ENCODE measurements at places on chromosomes 3 and 15.

- peaks cover 37% of the 10 kb centered on the region for H3K27me3 ChIP-seq
- no peak for DNase-seq
- H3K36me3 ChIP-seq = no peaks in the 10 kb centered on the region
These were observed 35.3 kb upstream of the PGPEP1L start for GRCh38 chr15:99042892-99043291.

DNA sequence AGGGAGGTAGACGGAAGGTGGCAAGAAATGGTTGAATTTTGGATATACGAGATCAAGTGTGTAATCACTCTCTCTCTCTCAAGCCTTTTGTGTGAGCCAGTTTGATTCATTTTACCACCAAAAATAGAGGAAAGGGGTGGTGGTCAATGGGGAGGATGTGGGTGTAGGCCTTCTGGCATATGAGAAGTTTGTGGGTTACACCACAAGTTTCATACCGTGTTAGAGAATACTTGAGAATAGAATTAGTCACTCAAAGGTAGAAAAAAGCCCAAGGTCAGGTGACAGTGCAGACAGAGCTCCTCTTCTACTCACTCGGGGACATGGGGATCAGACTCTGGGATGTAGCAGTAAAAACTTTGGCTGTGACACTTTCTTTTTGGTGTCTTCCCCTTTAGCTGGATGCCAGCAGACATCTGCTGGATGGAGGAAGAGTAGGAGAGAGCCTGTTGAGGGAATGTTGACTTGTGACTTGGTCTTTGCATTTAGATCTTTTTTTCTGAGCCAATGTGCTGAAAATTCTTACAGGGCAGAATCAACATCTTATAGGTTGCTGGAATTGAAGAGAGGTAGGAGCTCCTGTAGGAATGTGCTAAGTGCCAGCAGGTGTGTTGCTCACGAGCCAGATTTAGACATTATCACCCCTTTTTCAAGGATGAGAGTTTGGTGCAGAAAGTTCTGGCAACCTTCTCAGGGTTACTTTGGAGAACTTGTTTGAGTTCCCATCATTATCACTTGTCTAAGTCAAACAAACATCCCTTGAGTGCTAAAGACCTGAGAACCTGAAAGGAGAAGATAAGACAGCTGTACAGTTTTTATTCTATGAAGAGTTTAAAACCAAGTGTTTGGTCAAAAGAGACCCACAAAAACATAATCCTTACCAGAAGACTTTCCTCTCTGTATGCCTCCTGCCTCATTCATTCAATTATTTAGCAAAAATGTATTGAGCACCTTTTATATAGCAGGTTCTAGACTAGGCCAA lies 43.9 kb upstream of the RYK start:
- H3K27me3 ChIP-seq = peaks cover 26% of the 10 kb centered on the region
- DNase-seq = peak; percentile 66
- no peak overlapping the region for H3K4me3 ChIP-seq
- H3K36me3 ChIP-seq = no peaks in the 10 kb centered on the region
- H3K4me1 ChIP-seq = no peaks in the 10 kb centered on the region

GRCh38 chr3:126401611-126402160 lies 7.0 kb downstream of the CFAP100 start:
- H3K27me3 ChIP-seq = peaks cover 29% of the 10 kb centered on the region
- no peak overlapping the region for H3K4me3 ChIP-seq
- H3K27ac ChIP-seq = no peak overlapping the region
- no peak for DNase-seq
- H3K4me1 ChIP-seq = peaks cover 12% of the 10 kb centered on the region
- peaks cover 2% of the 10 kb centered on the region for H3K36me3 ChIP-seq

DNA sequence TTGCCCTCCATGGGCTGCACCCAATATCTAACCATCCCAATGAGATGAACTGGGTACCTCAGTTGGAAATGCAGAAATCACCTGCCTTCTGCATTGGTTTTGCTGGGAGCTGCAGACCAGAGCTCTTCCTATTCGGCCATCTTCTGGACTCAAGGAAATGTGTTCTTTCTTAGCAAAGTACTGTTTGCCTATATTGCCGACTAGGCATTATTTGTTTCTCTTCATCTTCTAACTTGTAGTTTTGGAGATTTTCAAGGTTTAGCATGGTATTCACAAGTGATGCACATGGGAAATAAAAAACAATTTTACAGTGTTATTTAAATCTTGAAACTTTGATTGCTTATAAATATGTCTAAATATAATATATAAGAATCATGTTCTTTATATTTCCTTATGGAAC lies 377.8 kb upstream of the POU1F1 start:
- no peaks in the 10 kb centered on the region for H3K4me1 ChIP-seq
- no peaks in the 10 kb centered on the region for H3K36me3 ChIP-seq
- no peak overlapping the region for H3K4me3 ChIP-seq
- no peak overlapping the region for H3K27ac ChIP-seq
- DNase-seq = no peak
